Stimulated activated CD8-positive, alpha-beta memory T cell treated with anti-CD3 and anti-CD28 coated beads, Interleukin-12 subunit alpha, Interleukin-12 subunit beta, amount 100 ng/mL, for 4 hours (primary cell): ENCODE measurements at places on chromosomes 1 and 21.

DNA sequence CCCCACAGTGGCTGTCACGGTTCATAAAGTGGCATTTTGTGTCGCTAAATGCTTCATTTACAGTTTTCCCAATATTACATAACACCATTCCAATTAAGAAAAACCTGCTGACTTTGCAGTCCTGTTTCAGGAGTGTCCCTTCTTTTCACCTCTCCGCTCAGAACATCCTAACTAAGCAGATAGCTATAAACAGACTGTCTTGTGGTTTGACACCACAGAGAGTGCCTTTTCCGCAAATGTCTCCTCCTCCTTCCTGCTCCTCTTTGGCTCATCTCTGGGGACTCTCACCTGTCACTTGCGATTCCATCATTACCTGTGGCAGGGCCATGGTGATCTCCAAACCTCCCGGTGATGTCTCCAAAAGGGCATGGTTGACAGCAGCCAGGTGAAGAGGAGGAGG is 119.0 kb downstream of the CNIH3 start:
- no peak for DNase-seq

DNA sequence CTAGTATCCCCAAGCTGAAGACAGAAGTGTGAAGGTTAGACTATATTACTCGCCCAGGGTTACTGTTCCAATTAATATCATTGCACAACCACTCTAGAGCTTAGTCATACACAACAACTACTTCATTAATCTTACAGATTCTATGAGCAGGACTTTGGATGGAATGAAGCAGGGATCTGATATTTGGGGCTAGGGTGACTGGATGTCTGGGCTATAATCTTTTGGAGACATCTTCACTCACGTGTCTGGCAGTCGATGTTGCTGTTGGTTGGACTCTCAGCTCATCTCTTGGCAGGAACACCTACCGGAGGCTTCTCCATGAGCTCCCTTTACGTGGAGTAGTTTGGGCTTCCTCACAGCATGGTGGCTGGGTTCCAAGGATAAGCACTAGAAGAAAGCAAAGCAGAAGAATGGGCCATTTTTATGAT is 519.2 kb upstream of the B3GALT2 start:
- no peak for DNase-seq

DNA sequence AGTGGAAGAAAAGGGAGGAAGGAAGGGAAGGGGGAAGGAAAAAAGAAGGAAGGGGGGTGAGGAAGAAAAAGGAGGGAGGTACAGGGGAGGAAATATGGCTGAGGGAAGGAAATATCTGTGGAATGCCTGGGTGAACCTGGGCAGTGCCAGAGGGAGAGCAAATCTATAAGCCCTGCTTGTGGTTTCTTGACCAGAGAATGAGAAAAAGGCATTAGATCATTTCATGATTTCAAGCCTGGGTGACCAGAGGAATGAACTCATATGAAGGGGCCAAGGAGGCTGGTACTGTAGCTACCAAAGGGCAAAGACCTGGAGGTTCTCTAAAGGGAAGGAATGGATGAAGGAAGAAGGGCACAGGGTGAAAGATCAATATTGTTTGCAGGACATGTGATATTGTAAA is 31.4 kb downstream of the GNG12 start:
- no peak for DNase-seq

DNA sequence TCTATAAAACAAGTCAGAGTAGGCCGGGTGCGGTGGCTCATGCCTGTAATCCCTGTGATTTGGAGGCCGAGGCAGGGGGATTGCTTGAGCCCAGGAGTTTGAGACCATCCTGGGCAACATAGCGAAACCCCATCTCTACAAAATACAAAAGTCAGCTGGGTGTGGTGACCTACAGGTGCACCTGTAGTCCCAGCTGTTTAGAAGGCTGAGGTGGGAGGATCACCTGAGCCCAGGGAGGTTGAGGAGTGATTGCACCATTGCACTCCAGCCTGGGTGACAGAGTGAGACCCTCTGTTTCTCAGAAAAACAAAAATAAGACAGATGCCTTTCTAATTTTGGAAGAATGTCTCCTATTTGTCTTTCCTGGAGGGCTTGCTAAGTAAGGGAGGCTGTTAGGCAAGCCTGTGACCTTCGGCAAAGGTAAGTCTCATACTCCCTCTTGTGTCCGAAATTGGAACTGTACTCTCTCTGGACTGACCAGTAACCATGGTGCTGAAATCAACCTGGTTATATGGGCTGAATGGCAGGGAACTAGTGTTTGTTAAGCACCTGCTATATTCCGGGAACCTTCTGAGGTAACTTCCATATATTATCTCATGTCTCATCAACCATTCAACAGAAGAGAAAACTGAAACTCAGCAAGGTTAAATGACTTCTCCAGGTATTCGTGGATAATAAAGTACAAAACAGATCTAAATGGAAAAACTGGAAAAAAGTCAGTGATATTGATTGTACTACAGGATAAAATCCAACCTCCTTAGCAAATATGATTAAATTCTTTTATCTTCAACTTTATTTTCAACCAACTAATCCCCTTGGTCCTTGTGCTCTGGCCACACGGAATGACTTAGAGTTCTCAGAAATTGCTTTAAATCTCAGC is 11.8 kb upstream of the RAB3B start:
- no peak for DNase-seq

- DNase-seq: no peak
These were observed 50.3 kb upstream of the CTPS1 start for GRCh38 chr1:40929155-40929554.

GRCh38 chr21:16441789-16442188 is 712.0 kb downstream of the USP25 start:
- no peak for DNase-seq

DNA sequence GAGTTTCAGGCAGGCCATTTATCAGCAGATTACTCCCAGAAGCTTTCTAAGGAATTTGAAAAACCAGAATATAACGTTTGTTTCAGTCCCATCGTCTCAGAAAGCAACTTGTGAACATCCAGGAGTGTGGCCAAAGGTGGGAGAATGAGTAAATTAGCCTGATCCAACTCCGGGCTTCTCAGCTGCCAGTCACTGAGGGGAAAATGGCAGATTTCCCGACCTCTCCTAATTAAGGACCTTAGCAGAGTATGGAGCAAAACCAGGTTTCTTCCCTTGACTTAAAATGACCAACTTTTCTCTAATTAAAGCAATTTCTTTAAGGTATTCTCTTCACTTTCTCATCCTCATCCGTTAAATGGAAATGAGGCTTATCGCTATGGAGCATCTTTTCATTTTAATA is 1.0 kb downstream of the CORT start:
- DNase-seq: no peak

- no peak for DNase-seq
These were observed 699 bp downstream of the MAP3K6 start for GRCh38 chr1:27366113-27366410.

DNA sequence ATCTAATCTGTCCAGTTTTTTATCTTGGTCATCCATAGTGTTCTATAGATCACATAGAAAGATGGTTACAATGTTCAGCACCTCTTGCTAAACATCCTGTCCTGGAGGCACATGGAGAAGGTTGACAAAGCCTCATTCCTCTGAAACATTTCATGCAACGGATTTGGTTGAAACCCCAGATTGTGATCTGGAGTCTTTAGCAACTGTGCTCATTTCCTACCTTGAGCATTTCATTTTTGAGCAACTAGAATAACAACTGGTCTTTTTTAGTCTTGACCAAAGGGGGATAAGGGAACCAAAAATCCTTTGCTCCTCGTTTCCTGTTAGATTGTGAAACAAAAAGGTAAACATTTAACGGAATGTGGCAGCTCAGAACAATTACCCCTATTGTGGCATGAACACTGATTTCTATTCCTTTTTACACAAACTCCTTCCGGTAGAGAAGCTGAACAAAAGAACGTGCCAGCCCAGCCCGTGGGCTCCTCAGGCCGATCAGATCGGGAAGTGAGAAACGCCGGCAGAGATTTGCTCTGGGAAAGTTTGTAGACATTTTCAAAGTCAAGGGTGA is 94.7 kb upstream of the ERRFI1 start:
- no peak for DNase-seq

GRCh38 chr1:171850651-171851350 is 9.5 kb downstream of the DNM3 start:
- no peak for DNase-seq

- DNase-seq: no peak
These were observed 218.1 kb downstream of the FMN2 start for GRCh38 chr1:240309769-240310168.

DNA sequence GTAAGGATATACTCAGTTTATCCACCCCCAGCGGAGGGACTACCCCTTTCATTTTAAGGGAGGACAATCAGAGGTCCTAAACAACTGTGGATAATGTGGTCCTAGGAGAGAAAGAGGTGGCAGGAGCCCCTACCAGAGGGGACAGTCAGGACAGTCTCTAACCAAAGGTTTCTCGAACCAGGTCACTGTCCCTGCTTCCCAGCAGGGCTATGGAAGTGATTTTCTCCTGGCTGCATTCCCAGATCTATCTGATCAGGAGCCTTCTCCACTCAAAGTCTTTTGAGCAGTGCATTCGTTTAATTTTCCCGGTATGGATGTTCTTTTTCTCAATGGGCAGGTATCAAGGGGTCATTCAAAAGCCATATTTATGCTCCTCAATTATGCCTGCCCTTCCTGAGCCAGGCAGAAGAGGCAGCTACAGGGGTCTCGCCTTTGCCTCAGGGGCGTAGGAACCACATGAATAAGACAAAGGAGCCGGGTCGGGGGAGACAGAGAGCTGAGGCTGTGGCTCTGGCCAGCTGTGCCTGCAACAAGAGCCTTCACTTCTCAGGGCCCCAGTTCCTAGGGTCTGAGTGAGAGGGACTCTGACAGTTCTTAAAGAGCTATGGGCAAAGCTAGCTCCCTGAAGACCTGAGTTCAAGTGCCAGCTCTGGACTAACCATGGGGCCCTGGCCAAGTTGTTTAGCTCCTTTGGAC is 62.5 kb upstream of the DMRTB1 start:
- no peak for DNase-seq

- no peak for DNase-seq
These were observed 10.9 kb downstream of the ROR1 start for GRCh38 chr1:63784489-63785390.

DNA sequence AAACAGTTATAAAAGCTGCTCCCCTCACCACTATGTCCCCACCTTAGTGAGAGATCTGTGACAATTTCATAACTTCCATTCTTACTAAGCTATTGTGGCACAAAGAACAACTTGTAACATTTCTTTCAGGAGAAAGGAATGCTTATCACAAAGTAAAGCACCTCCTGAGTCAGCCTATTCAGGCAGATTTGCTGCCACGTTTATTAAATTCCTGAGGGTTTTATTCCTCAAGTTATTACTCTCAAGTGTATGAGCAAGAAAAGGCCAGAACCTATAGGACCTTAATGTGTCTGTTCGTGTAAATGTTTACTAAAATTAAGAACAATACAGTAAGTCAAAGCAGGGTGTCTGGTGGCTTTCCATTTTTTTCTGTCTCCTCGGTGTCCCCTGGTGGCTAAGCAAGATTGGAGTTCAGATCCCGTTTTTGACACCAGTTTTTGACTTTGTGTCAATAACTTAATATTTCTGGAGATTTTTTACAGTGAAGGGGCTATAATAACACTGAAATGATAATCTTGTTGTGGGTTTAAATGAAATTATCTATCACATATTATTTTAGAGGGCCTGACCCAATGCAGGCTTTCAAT is 1539.6 kb downstream of the BRINP3 start:
- DNase-seq: no peak

GRCh38 chr1:108000620-108001111 is 35.7 kb upstream of the VAV3 start:
- DNase-seq: no peak

- no peak for DNase-seq
These were observed 27.7 kb upstream of the LRRC7 start for GRCh38 chr1:69540052-69540451.

DNA sequence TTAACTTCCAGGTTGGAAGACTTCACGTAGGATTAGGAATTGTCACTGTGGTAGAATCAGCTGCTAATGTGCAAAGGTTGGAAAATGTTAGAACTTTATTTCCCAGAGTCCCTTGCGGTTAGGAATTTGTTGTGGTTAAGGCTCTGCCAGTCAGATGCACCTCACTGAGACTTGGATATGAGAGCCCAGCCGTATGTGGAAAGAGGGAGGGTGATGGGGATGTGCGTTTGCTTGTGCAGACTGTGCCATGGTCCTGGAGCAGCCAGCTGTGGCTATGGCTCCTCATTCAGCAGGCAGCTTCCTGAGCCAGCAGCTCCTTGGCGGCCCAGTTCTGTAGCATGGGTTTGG is 12.5 kb downstream of the S100A10 start:
- no peak for DNase-seq

DNA sequence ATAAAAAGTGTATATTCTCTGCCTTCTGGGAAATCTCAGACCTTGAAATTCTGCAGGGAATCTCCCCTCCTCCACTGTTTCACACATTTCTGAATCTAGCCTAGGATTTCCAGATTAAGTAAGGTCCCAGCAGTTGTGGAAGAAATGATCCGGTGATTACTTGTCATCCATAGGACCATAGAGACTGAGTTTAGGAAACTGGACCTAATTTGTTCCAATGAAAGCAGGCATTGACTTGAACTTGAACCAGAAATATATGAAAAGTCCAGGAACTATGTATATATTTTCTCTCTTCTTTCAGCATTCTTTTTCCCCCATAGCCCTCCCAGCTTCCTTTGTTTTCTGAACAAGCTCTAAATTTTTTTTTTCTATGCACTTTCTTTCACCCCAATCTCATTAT is 149.5 kb upstream of the SPAG17 start:
- DNase-seq: no peak

- DNase-seq: no peak
These were observed 664.3 kb upstream of the B3GALT2 start for GRCh38 chr1:193850745-193851144.

DNA sequence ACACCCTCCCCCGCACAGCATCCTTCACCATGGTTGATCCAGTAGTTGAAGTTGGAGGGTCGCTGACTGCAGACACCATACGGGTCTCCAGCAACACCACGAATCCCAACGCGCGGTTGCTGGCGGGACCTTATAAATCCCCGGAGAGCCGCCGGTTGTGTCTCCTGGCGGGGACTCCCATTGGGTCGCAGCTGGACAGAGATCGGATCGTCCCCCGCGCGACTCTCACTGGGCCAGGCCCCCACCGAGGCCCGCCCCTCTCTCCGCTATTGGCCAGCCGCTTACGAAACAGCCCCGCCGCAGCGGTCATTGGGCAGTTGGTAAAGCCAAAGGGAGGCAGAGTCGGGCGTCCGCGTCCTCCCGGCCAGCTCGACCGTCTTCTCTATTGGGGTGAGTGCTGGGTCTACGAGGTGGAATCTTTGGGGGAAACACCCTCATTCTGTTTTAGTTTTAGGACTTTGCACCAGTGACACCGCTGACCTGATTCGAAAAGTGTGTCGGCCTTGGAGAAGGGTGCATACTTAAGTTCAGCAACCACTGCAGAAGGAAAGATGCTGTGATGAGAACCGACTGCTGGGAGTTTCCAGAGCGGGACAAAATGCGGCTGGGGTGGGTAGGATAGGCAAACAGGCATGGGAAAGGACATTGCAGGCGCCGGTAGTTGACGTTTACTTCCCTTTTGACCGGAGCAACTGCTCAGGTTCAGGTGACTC is 27.4 kb downstream of the RABIF start:
- peak; percentile 25 for DNase-seq

DNA sequence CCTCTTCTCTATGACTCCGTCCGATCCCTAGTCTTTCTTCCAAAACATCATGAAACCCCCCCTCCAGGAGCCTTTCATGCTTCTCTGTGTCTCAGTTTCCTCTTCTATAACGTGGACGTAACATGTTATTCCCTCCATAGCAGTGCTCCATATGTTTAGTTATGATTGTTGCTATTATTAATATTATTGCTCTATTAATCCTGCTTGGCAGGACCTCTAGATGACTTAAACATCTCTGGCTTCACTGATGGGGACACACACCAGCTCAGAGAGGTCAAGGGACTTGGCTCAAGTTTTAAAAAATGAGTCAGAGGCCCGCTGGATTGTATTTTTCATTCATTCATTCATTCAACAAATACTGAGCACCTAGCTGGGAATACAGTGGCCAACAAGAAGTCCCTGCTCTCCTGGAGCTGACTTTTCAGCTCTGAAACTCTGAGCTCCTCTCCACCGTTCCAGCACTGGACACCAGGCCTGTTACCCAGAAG is 404 bp upstream of the CPLANE2 start:
- no peak for DNase-seq
